ENCODE measurements at places on chromosomes 16 and 17. TPM values are rescaled to one million over a fixed set of nuclear protein-coding genes. Genes with fewer than 3 reads are reported as not detected.

DNA sequence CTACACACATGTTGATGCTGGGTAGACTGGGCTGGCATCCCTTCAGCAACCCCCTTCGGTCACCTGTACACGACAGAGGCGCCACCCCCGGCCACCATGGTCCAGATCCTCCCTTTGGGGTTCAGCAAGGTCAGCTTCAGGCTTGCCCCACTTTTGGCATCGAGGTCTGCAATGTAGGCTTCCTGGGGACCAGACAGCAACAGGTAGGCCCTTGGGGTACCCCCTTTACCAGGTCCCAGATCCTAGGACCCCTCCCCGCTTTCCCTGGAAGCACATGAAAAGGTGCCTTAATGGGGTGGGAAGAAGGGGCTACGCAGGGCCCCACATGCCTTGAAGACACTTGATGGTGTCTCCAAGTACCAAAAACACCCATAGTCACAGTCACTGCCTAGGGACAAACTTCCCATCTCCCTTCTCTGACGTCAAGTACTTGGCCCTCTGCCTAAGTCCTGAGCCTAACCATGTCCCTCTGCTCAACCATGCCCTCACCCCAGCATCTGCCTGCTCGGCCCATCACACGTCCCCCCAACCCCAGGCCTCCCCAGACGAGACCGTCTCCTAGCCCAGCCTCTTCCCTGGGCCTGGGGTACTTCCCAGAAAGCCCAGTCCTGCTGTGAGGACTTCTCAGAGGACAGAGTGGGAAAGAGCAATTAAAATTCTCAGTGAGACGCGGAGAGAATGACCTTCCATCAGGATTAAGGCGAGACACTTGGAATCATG is 12.1 kb downstream of the ACLY start:
- DNase-seq, result peak; percentile 35

GRCh38 chr17:62070900-62071299 is 5.8 kb upstream of the MED13 start:
- DNase-seq, result no peak

WDR90 gene
- polyA plus RNA-seq, result 21.7 TPM

EPX gene
- polyA plus RNA-seq, result not detected

GAN gene
- polyA plus RNA-seq, result 1.0 TPM

- no peak for DNase-seq
Measured at GRCh38 chr17:14308636-14308964, 7.7 kb downstream of the HS3ST3B1 start.

TBC1D3C gene
- not detected for polyA plus RNA-seq

TP53TG3 gene
- polyA plus RNA-seq, result not detected

KCNH6 gene
- polyA plus RNA-seq, result 0.17 TPM

GRCh38 chr17:20226814-20227482 is 217.8 kb downstream of the SPECC1 start:
- DNase-seq, result peak; percentile 83

GRCh38 chr16:79598348-79599181 is 2.0 kb downstream of the MAF start:
- no peak for DNase-seq

DNA sequence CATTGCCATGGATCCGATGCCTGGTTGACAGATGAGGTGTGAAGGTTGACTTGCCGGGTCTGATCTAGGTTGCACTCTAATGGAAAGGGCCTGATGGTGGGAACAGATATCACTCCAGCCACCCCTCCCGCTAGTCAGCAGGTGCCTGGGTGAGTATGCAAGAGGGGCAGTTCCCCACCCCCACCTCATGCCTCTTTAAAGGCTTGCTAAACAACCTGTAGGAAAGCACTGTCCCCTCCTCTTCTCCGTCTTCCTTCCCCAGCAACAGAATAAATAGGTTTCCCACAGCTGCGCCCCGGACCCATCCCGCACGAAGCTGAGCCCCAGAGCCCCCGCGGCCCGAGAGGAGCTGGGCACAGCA is 746 bp upstream of the TMEM132E start:
- DNase-seq, result no peak

- no peak for DNase-seq
Measured at GRCh38 chr17:46847204-46848191, 3.9 kb upstream of the WNT9B start.

TMEM114 gene
- not detected for polyA plus RNA-seq

DNA sequence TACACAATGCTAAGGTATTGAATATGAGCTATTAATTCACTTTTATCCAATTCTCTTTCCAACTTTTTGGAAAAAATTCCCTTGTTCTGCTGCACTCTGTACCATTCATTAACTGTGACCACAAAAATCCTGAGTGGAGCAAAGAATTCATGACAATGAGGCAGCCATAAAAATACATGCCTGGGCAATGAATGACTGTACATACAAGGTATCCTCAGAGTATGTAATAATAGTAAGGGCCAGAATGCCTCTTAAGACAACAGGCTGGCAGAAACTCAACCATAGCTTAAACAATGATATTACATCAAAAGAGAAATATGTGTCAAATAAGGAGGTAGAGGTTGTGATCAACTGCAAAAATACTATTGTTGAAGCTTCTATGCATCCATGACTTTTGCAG is 74.7 kb upstream of the CA10 start:
- DNase-seq, result no peak

DNAAF1 gene
- polyA plus RNA-seq, result not detected

OR3A3 gene
- not detected for polyA plus RNA-seq

DNA sequence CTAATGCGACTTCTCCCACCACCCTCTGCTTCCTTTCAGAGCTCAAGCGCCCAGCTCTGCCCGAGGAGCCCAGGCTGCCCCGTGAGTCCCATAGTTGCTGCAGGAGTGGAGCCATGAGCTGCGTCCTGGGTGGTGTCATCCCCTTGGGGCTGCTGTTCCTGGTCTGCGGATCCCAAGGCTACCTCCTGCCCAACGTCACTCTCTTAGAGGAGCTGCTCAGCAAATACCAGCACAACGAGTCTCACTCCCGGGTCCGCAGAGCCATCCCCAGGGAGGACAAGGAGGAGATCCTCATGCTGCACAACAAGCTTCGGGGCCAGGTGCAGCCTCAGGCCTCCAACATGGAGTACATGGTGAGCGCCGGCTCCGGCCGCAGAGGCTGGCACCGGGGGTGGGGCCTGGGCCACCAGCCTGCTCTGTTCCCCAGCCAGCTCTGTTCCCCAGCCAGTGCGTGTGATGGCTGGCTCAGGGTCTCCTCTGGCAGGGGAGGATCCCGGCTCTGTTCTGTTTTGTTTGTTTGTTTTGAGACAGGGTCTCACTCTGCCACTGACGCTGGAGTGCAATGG is 18.7 kb downstream of the CRISPLD2 start:
- DNase-seq, result no peak
